Small intestine (tissue), 16 donors: ENCODE measurements at places on chromosomes 7 and 10.

GRCh38 chr7:41792120-41792519 is 89.2 kb upstream of the INHBA start:
- no peak overlapping the region for H3K4me3 ChIP-seq
- no peaks in the 10 kb centered on the region for H3K36me3 ChIP-seq
- H3K4me1 ChIP-seq, result no peaks in the 10 kb centered on the region
- H3K27me3 ChIP-seq, result no peaks in the 10 kb centered on the region
- no peak for DNase-seq
- H3K27ac ChIP-seq, result no peak overlapping the region

- H3K27ac ChIP-seq, result no peak overlapping the region
- peaks cover 4% of the 10 kb centered on the region for H3K27me3 ChIP-seq
- no peak overlapping the region for H3K4me3 ChIP-seq
- no peaks in the 10 kb centered on the region for H3K36me3 ChIP-seq
- no peaks in the 10 kb centered on the region for H3K4me1 ChIP-seq
These were observed 168.3 kb downstream of the CREB5 start for GRCh38 chr7:28580665-28581064.

DNA sequence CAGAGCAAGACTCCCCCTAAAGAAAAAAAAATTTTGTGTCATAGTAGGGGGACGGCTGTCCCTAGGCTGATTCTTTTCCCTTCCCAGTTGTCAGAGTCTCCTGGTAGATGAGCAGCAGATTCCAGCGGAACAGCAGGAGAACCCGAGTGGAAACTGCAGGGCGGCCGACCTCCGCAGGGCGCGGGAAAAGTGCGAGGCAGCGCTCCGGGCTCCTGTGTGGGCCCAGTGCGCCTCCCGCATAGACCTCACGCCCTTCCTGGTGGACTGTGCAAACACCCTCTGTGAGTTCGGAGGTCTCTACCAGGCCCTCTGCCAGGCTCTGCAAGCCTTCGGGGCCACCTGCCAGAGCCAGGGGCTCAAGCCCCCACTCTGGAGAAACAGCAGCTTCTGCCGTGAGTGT is 46.0 kb downstream of the ZAN start:
- H3K27ac ChIP-seq, result no peak overlapping the region
- H3K27me3 ChIP-seq, result no peaks in the 10 kb centered on the region
- no peaks in the 10 kb centered on the region for H3K36me3 ChIP-seq
- no peaks in the 10 kb centered on the region for H3K4me1 ChIP-seq
- no peak for DNase-seq
- H3K4me3 ChIP-seq, result no peak overlapping the region

DNA sequence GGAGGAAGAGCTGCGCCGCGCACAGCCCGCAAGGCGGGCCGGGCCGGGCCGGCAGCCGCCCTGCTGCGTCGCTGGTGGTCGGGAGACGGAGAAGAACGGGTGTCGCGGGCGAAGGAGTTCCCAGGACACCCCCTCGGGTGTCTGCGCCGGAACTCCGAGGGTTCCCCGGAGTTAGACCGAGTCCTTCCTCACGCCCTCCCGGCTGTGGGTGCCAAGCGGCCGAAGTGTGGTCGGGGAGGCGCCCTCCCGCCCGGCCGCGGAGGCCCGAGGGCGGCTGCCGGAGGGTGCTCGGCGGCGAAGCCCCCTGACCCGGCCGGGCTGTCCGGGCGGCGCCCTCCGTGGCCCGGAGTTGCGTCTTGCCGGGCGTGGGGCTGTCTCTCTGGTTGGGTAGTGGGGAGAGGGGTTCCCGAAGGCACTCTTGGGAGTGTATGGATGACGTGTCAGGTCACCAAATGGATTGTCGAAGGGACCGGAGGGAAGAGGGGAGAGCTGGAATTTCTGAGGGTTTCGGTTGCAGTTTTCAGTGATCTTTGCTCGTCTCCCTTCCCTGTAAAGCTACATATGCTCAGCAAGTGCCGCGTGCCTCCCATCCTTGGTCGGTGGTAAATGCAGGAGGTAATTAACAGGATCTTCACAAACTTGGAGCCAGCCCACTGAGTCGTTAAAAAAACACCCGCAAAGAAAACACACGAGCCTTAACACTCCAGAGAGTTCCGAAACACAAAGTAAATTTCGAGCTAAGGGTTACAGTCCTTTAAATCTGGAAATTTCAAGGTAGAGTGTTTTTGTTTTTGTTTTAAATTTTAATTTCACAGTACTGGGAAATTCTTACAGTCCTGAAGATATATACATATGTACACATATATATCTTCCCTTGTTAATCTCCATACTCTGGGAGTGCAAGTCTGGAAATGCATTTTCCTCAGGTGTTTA is 871 bp downstream of the ST7 start:
- no peaks in the 10 kb centered on the region for H3K4me1 ChIP-seq
- H3K4me3 ChIP-seq, result peak overlapping the region; percentile 58
- no peaks in the 10 kb centered on the region for H3K27me3 ChIP-seq
- DNase-seq, result peak; percentile 90

DNA sequence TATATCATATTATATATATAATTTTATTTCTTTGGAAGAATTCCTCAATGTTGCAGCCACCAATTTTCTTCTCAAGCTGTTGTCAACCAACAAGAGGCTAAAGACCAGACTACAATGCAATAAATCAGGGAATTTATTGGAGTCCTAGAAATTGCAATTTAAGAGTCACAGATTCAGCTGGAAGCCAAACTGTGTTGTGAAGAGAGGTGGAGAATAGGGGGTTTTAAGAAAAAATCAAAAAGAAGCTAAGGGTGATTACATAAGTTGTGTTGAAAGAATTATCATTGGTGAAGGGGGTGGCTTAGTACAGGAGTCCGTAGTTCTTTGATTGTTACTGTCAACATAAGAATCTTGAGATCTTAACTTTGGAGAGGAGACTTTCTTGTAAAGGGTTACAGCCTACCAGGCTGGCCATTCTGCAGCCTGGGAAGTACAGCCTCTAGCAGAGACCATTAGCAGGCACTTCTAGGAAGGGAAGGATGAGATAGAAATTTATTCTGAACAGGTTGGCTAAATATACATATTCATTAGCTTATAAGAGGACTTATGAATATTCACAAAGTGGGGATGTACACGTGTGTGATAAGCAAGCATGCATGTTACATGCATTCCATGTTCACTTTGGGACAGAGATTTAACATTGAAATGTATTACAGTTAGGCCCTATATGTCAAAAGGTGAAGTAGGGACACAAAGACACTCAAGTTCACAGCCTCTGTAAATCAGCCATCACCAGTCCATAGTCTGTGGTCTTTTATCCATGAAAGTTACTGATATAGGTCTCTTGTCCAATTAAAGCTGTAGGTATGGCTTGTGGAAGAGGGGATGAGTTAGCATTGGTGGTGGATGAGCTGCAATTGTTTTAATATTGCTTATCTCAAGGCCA is 8.3 kb upstream of the TMEM168 start:
- no peak overlapping the region for H3K27ac ChIP-seq
- no peak for DNase-seq
- no peak overlapping the region for H3K4me3 ChIP-seq
